ENCODE measurements at places on chromosomes 3 and 15. TPM values are rescaled to one million over a fixed set of nuclear protein-coding genes. Genes with fewer than 3 reads are reported as not detected.

Gene FOXL2NB
- total RNA-seq, result not detected

Gene PLA2G4F
- total RNA-seq, result 2.1 TPM

Gene IVD
- total RNA-seq, result 106 TPM

Gene TRA2B
- total RNA-seq, result 42.7 TPM

Gene GATA2
- total RNA-seq, result 11.0 TPM

Gene ITIH1
- total RNA-seq, result not detected

Gene IGDCC3
- 0.16 TPM for total RNA-seq

Gene RPS17
- 800 TPM for total RNA-seq

Gene SLC49A4
- 14.5 TPM for total RNA-seq

Gene PLD1
- total RNA-seq, result 59.5 TPM

Gene RAB11A
- 146 TPM for total RNA-seq

Gene PAQR9
- total RNA-seq, result 15.3 TPM

Gene HYAL1
- total RNA-seq, result 52.2 TPM

Gene THPO
- total RNA-seq, result 0.11 TPM

Gene A4GNT
- not detected for total RNA-seq

Gene TMEM158
- total RNA-seq, result 0.60 TPM

Gene ABTB1
- 29.9 TPM for total RNA-seq

Gene CLDN16
- not detected for total RNA-seq

Gene CYP1A1
- total RNA-seq, result 0.41 TPM

Gene APOD
- total RNA-seq, result 92.5 TPM

Gene AADACL2
- not detected for total RNA-seq

Gene PPP4R2
- 55.5 TPM for total RNA-seq

Gene LRRN1
- 0.11 TPM for total RNA-seq

Gene ZNF80
- not detected for total RNA-seq

Gene SUSD5
- total RNA-seq, result 0.80 TPM

Gene PLSCR5
- total RNA-seq, result not detected

Gene TEX9
- 0.77 TPM for total RNA-seq

Gene CPNE9
- 0.16 TPM for total RNA-seq

Gene FAM107A
- total RNA-seq, result 115 TPM

Gene ZCWPW2
- total RNA-seq, result 2.2 TPM

Gene CHRNA3
- 0.25 TPM for total RNA-seq

Gene TMEM207
- total RNA-seq, result not detected

Gene ZBBX
- not detected for total RNA-seq

Gene NEO1
- 9.0 TPM for total RNA-seq

Gene DUOXA1
- 0.30 TPM for total RNA-seq

Gene VIPR1
- 1.7 TPM for total RNA-seq
